ENCODE measurements at places on chromosomes 3 and 15.

- DNase-seq = no peak
Observed at GRCh38 chr3:48226939-48227338, 3.6 kb downstream of the CAMP start.

- DNase-seq = no peak
Observed at GRCh38 chr3:26259176-26259575, 363.4 kb upstream of the LRRC3B start.

DNA sequence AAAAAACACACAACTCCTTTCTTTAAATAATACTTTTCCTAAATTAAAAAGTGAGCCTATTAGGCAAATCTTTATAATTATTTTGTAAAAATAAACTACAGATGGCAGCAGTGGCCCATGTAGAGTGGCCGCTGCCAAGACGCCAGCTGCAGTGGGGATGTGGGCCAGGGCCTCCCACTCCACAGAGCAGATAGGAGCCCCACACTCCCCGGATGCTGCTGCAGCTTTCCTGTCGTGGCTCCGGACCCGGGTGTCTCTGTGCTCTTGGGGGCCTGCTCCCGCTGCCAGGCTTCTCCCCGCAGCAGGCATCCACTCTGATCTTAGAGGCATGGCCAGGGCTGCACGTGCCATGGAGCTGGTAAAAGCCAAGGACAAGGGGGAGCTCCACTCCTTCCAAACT is 67.5 kb downstream of the PROS1 start:
- DNase-seq = no peak

GRCh38 chr15:79549196-79549595 is 117.1 kb downstream of the MINAR1 start:
- no peak for DNase-seq

DNA sequence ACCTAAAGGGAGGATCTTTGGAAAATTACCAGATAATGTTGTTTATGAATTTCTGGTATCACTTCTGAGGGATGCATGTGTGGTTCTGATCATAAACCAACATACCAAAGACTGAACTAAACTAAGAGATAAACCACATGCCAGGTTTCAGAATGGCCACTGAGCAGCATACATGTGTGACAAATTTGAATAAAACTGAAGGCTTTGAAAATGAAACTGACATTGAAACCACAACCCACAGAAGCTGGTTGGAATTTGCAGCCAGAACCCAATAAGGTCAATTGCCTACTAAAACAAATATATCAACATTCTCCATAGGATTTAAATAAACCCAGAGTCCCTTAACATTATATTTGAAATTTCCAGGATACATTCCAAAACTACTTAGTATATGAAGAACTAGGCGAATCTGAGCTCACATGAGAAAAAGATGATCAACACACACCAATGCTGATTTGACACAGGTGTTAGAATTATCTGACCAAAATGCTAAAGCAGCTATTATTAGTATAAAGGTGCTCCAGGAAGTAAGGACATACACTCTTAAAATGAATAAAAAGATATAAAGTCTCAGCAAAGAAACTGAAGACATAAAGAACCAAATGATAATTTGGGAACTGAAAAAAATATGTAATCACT is 125.0 kb downstream of the ZNF280D start:
- no peak for DNase-seq

DNA sequence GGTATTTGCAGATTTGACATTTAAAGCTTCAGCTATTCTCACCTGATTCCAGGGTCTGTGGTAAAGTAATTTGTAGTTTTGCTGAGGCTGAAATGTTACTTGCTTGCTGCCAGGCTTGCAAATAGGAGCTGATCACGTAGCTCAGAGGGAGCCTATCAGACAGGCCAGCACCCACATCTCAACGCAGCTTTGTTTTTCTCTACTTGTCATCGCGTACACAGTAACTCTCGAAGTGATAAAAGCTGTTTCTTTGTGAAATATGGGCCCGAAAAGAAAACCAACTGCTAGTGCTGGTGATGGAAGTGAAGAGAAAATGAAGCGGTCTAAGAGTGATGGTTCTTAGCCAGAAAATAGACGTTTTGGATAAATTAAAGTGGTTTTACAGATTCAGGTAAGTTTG is 23.4 kb downstream of the RAB5A start:
- no peak for DNase-seq

All from body of pancreas (tissue), 4 donors.